ENCODE measurements at places on chromosomes 13 and 19. TPM values are rescaled to one million over a fixed set of nuclear protein-coding genes. Genes with fewer than 3 reads are reported as not detected.

- DNase-seq = no peak
These were observed 14.8 kb downstream of the DIAPH3 start for GRCh38 chr13:60148918-60149317.

- DNase-seq = no peak
These were observed 614.6 kb upstream of the SPRY2 start for GRCh38 chr13:80955501-80955900.

NAPSA gene
- total RNA-seq = 3.9 TPM

- DNase-seq = no peak
These were observed 739.4 kb downstream of the LIG4 start for GRCh38 chr13:107475753-107476453.

PRR19 gene
- 0.91 TPM for total RNA-seq

DNA sequence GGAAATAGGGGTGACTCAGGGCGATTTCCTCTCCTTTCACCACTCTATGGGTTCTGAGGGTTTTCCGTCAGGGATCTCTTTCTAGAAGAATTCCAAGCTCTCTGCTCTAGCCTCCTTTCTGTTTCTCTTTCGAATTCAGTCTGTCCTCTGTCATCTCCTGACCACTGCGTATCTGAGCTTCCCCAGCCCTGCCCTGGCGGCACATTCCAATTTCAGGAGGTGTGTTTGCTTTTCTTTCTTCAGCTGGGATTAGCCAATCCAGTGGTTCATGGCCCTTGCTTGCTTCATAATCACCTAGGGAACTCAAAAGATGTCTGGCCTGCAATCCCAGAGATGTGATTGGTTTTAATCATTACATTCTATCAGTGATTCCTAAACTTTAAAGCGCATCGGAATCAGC is 9.4 kb downstream of the IFNL2 start:
- no peak for DNase-seq

GRCh38 chr19:412356-413355 is 3.7 kb upstream of the C2CD4C start:
- DNase-seq = no peak

GRCh38 chr13:47964863-47965262 is 36.2 kb downstream of the SUCLA2 start:
- no peak for DNase-seq

GRCh38 chr13:111202745-111203144 is 87.6 kb downstream of the ARHGEF7 start:
- no peak for DNase-seq

GRCh38 chr19:52936151-52936953 is 13.1 kb upstream of the ZNF888 start:
- no peak for DNase-seq

- no peak for DNase-seq
These were observed 240.2 kb downstream of the LHFPL6 start for GRCh38 chr13:39362652-39363381.

DNA sequence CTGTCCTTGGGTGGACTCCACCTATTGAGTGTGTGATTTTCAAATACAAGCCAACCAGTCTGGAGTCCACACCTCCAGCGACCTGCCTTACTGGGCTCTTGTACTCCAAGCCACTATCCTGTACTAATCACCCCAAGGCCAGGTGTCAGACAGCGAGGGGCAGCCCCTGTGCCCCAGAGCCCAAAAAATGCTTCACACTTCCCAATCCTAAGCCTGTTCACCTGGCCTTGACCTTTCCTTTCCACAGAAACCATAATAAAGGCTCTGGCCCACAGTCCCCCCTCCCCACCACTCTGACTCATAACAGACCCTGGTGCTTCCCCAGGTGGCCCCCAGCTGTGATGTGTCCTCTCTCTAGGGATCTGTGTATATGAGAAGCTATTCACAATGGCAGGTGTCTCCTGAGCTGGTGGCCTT is 3.9 kb downstream of the CD209 start:
- no peak for DNase-seq

- peak; percentile 52 for DNase-seq
These were observed 1.1 kb downstream of the ZNF850 start for GRCh38 chr19:36771261-36772231.

GRIK5 gene
- 0.38 TPM for total RNA-seq

DNA sequence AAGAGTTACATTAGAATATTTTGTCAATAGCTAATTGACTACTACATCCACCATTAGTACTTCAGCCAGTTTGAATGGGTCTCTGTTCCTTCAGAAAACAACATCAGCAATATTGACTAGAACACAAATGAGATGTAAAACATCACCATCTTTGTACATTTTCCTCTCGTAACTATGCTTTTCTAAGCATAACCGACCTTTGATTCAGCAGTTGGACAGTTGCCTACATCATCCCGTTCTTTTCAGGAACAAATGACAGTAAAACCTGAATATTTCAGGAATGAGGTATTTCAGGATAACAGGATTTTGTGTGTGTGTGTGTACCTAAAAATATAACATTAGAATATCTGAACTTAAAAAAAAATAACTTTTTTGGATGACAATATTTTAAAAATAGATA is 60.9 kb downstream of the STARD13 start:
- no peak for DNase-seq

GRCh38 chr19:12194827-12195731 is 32.2 kb downstream of the ZNF136 start:
- DNase-seq = peak; percentile 22

- DNase-seq = no peak
These were observed 106.4 kb downstream of the ZNF486 start for GRCh38 chr19:20273376-20273775.

ZNF420 gene
- 13.2 TPM for total RNA-seq

IRGC gene
- not detected for total RNA-seq

B3GNT8 gene
- total RNA-seq = 4.3 TPM

DNA sequence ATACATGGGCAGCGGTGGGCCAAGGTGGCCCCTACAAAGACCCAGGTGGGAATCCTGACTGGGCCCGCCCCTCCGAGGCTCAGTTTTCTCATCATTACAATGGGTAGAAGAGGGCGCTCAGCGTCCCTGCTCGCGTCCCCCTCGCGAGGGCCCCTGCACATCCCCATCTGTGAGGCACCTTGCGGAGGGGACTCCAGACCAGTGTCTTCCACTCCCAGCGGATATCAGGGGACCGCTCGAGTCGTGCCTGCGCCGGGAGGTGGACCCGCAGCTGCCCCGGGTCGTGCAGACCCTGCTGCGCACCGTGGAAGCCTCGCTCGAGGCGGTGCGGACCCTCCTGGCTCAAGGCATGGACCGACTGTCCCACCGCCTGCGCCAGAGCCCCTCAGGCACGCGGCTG is 15.3 kb upstream of the COLGALT1 start:
- DNase-seq = peak; percentile 18

GRCh38 chr19:40174092-40174491 is 17.1 kb upstream of the MAP3K10 start:
- no peak for DNase-seq

DNA sequence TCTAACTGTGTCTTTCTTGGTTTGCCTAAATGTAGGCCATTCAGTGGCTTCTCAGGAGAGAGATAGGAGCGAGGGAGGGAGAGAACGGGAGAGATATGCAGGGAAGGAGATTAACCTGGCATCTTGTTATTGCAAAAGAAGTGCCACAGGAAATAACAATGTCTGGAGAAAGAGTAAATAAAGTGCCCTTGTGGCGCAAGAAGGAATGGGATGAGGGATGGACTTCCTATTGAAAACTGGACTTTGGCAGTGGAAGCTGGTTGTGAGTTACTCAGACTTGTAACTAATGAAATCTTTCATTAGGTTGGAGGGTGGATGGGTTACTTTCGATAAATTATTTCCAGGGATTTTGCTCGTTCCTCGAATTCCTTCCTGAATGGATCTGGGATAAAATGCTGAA is 136.1 kb downstream of the LACC1 start:
- no peak for DNase-seq

PABPC3 gene
- 0.88 TPM for total RNA-seq

GRCh38 chr13:46386392-46387063 is 524 bp downstream of the RUBCNL start:
- no peak for DNase-seq

DNA sequence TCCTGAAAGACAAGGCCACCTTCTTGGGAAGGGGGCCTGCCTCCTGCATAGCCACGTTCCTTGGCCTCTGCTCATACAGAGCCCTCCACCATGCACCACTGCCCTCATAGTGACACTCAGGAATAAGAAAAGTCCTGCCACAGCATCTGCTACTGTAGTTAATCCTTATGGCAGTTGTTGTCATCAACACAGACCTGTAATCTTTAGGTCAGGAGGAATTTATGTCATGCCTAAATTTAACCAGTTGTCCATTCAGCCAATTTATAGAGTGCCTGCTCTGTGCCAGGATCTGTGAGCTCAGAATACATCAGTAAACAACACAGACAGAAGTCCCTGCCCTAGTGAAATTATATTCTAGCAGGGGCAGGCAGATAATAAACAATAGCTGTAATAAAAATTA is 44.4 kb downstream of the FAM124A start:
- no peak for DNase-seq

DNA sequence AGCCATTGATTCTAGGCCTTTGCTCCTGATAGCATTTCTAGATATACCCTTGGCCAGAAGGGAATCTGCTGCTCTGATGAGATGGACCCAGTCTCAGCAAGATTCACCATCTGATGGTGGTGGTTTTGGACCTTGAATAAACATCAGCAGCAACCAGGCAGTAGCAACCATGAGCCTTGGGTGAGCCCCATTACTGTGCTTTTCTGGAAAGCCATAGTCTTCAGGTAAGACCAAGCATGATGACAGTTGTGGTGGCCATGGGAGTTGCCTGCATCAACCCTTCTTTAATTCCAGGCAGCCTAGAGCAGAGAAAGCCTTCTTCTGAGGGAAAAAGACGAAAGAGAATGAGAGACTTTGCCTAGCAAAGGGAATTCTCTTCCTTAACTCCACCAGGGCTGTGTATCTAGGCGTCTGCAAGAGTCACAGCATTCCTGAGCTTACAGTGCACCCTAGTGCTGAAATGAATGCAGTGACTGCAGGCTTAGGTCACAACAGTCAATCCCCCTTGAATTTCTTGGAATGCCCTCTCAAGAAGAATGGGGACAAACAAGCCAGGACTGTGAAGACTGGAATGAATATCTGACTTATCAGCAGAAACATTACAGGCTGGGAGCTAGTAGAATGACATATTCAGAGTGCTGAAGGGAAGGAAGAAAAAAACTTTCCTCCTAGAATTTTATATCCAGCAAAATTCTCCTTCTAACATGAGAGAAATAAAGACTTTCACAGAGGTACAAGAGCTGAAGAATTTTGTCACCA is 942.4 kb upstream of the PCDH20 start:
- DNase-seq = no peak

- no peak for DNase-seq
These were observed 61.2 kb downstream of the WASF3 start for GRCh38 chr13:26618726-26619125.

DNA sequence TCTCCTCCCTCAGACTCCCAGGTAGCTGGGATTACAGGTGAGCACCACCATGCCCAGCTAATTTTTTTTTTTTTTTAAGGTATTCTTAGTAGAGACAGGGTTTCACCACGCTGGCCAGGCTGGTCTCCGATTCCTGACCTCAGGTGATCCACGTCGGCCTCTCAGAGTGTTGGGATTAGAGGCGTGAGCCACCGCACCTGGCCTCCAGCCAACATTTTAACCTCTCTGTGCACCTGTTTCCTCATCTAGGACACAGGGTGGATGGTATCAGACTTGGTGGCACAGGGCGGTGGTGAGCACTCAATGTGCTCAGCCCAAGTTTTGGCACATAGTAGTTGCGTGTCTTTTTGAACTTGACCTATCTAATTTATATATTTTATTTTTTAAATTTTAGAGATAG is 12.5 kb downstream of the APBA3 start:
- no peak for DNase-seq

DNA sequence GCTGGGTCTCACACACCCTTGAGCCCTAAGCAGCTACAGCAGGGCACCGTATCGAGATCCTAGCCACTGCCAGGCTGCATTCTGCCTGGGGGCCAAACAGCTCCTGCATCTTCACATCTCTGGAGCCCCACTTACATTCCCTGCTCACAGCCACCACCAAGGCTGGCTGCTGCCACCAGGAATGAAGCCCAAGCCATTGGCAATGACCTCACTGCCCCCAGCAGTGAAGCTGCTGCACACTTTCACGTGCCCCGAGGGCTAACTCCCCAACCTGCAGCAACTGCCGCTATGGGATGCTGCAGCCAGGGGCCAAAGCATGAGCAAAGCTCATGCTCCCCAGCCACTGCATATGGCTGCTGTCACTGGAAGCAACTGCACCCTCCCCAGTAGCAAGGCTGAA is 42.0 kb downstream of the F2RL3 start:
- no peak for DNase-seq

DNA sequence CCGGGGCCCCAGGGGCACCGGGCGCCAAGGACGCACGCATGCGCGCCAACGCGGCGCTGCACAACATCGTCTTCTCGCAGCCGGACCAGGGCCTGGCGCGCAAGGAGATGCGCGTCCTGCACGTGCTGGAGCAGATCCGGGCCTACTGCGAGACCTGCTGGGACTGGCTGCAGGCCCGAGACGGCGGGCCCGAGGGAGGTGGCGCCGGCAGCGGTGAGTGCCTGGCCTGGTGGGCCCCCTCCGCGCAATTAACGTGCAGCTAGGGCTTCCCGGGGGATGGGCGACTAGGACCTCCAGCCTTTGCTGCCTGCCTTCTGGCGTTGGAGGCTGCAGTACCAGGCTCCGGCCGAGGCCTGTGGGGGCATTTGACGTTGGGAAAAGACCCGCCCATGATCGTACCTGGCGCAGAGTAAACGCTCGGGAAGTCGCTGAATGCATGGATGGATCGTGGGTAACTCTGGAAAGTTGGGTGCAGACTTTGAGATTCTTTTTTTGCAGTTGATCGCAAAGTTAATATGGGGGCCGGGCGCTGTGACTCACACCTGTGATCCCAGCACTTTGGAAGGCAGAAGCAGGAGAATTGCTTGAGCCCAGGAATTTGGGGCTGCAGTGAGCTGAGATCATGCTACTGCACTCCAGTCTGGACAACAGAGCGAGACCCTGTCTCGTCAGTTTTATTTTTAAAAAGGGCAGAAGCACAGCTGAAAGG is 7.3 kb downstream of the APC2 start:
- no peak for DNase-seq

- DNase-seq = no peak
These were observed 99.0 kb downstream of the GPC6 start for GRCh38 chr13:93325303-93326233.

- DNase-seq = no peak
These were observed 5.0 kb upstream of the SPRY2 start for GRCh38 chr13:80345771-80346510.

DNA sequence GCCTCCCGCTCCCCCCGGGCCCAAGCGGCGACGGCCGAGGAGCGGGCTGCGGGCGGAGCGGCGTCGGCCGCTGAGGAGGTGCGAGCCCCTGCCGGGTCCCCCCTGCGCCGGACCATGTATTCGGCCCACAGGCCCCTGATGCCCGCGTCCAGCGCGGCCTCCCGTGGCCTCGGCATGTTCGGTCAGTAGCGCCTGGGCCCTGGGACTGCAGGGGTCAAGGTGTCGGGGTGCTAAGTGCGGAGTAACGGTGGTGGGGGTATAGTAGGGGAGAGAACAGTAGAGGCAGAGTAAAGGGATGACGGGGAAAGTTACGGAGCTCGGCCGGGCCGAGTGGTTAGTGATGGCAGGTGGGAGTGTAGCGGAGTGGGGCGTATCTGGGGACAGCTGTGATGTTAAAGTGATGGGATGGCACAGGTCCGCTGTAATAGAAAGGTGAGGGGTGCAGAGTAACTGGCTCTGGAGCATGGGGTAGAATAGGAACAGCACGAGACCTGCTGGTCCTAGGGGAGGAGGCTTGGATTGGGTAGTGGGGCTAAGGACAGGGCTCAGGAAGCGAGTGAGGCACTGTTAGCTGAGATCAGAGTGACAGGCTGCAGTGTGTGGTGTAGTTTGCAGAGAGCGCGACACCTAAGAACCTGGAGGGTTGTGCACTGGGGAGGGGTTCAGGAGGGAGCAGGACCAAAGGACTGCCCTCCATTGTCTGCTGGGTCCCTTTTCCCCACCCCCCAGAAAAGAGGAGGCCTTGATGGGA is 15.7 kb downstream of the CIC start:
- DNase-seq = peak; percentile 33
